ENCODE measurements at places on chromosomes 1 and 21.

GRCh38 chr21:41396558-41397075, 29.4 kb upstream of the MX1 start:
- no peak for DNase-seq

DNA sequence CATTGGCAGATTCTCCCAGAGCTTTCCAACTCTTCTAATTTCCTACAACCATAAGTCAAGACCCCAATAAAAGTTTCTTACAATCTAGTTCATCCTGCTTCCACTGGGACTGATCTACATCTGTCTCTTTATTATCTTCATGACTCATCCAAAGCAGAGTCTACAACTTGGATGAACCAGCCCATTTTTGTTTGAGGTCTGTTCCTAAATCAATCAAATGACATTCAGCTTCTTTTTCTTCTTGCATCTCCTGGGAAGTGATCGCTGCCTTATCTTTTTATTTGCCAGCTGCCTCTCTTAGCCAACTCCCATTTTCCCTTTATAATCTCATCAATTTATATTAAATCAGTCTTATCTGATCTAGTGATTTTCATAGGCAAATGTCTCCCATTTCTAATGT, 105.6 kb downstream of the ERG start:
- DNase-seq, result no peak

- no peak for DNase-seq
Observed at GRCh38 chr1:167342846-167343245, 122.2 kb downstream of the POU2F1 start.

- DNase-seq, result no peak
Observed at GRCh38 chr1:42340093-42340492, 5.1 kb upstream of the FOXJ3 start.

DNA sequence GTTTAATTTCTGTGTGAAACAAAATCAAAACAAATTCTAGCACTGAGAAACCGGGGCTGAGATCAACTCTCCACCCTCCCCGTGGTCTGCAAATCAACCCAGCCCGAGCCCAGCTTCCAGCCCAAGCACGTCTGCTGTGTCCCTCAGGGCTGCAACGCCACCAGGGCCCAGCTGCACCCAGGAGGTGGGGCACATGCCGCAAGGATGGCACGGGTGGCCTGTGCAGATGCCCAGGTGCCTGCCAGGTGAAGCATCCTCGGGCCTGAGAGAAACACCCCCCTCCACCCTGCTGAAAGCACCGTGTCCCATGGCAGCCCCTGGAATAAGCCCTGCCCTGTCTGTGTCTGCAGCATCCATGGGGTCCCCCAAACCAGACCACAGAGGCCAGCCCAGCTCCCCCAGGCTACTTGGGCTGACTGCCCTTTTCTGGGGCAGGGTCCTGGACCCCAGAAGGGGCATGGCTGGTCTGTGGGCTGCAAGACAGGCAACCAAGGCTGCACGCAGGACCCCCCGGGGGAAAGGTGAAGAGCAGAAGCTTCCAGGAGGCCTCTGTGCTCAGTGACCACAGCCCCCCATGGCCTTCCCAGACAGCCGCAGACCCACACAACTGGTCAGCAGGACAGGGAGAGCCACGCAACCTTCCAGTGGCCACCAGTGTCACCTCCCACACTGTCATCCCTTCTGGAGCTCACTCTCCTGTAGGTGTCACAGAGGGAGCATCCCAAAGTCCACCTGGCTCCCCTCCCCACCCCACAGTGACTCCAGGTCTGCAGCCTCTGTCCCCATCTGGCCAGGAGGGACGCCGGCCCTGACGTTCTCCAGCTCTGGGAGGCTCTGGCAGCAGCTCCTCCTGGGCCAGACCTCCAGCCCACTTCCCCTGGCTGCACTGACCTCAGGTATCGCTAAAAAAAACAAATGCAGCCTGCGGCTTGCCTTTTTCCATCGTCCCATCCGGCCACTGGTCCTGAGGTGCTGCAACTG, 7.7 kb downstream of the WNT9A start:
- no peak for DNase-seq

GRCh38 chr1:232393010-232393409, 236.9 kb downstream of the SIPA1L2 start:
- DNase-seq, result no peak

DNA sequence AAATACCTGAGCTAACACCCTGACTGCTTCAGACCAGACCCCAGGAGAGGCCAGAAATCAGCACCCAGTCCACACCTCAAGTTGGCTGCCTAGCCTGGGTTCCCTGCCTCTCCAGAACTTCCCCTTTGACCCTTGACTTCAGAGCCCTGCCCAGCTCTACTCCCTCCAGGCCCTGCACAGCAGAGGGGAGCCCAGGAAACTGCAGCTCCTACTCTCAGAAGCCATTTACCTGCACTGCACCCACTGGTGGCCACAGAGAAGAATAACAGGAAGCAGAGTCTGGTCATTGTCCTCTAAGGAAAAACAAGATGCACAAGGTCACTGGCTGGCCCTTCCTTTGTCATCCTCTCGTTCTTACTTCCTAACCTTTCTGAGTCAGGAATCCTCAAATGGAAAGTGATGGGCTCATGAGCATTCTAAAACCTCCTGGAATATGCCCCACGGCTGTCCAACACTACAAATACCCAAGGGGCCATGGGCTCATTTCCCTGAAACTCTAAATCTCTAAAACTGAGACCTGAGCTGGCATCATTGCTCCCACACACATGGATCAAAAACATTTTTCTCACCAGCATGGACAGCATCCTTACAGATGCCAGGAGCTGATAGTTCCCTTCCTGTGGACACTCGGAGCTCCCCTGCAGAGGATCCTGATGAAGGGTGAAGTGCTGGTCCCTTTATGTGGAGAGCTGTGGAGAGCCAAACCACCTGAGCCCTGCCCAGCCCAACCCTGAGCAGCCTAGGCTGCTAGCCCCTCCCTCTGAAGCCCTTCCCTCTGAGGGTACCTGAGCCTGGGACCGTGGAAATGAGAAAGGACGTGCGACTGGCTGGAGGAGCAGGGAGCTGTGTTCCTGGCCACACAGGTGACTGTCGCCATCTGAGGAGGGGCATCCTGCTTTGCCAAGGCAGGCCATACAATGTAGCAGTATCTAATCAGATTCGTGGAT, at the start of gene ITLN2:
ITLN2 (minus strand) TSS at position 652 of the 947 bp plus-strand sequence; CDS start at position 584, 68 bp downstream.
- DNase-seq, result no peak

- no peak for DNase-seq
Observed at GRCh38 chr1:66286307-66286706, 247.6 kb upstream of the SGIP1 start.

DNA sequence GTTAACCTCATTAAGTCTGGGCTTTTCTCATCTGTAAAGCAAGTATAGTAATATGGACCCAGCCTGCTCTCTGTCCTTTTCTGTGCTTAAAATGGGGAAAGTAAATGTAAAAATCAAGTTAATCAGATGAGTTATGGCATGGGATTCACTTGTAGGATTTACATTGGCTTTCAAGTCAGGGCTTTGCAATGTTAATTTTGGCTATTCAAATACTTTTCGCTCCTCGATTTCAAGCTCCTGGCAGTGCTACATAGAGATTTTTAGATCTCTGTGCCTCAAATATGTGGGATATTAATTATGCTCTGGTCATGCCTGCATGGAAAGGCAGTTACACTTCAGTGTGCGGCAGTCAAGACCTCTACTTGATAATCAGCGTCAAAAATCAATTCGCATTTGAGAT, 709.8 kb downstream of the LTN1 start:
- no peak for DNase-seq

DNA sequence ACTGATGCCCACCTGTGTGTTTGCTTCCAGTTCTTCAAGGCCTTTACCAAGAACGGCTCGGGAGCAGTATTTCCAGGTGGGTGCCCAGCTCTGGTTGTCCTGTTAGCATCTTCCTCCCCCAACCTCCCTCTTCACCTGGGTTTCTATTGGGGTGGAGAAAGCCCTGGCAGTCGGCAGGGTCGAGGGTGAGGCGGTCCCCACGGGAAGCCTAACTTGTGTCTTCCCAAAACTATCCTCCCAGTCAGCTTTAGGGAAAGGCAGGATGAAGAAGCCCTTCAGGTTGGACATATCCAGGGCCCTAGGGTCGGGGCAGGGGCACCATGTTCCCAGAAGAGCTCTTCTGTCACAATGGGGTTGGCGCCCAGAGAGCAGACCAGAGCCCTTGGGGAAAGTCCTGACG, 20.6 kb downstream of the QSOX1 start:
- DNase-seq, result no peak

DNA sequence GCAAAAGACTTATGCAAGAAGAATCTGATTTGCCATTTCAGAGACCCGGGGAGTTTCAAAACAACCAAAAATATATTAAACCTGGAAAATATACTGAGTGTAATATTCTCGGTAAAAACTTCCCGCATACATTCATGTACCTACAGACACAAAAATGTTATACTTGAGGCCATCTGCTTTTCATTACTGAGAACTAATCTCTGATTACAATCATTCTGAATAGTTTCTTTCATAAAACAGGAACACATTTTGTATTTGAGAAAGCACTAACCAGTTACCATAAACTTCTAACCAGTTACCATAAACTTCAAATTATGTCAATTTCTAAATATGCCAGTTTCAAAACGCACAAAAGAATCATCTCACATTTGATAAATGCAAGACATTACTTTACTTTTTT, 7.8 kb downstream of the ZNHIT6 start:
- no peak for DNase-seq

DNA sequence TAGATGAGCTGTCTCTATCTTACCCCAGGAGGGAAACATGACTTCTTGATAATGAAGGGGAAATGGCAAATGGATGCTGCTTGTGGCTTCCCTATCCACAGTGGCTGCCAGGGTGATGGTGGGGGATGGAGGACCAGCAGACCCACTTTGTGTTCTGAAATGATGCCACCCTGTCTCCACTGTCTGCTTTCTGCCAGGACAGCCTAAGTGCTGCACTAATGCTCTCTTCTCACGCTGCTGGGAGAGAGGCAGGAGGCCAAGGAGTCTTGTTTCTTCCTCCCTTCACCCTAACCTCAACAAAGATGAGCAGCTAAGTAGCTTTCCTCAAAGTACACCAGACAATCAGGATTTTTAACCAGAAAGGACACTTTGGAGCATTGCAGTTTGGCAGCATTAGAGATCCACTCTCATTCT, 36.6 kb downstream of the XCL1 start:
- no peak for DNase-seq

- no peak for DNase-seq
Observed at GRCh38 chr1:18458133-18459092, 22.3 kb upstream of the KLHDC7A start.

GRCh38 chr1:36884801-36885200, 149.5 kb downstream of the GRIK3 start:
- DNase-seq, result no peak

- no peak for DNase-seq
Observed at GRCh38 chr21:37848721-37849490, 67.4 kb downstream of the KCNJ6 start.

DNA sequence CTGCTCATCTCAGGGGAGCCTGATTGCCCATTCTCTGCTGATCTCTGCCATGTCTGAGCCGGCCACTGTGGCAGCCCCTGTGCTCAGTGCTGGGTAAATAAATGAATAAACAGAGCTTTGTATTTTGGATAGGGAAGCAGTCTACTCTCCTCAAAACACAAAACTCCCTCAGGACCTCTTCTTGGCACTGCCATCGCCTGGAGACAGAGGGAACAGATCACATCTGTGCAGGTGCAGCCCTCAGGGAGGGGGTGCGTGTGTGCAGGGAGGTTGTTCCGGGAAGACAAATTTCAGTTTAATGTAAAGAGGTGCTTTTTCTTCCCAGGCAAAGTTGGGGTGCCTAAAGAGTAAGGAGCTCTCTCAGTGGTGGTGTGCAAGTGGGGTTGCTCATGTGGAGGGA, 7.7 kb upstream of the FAM167B start:
- no peak for DNase-seq

DNA sequence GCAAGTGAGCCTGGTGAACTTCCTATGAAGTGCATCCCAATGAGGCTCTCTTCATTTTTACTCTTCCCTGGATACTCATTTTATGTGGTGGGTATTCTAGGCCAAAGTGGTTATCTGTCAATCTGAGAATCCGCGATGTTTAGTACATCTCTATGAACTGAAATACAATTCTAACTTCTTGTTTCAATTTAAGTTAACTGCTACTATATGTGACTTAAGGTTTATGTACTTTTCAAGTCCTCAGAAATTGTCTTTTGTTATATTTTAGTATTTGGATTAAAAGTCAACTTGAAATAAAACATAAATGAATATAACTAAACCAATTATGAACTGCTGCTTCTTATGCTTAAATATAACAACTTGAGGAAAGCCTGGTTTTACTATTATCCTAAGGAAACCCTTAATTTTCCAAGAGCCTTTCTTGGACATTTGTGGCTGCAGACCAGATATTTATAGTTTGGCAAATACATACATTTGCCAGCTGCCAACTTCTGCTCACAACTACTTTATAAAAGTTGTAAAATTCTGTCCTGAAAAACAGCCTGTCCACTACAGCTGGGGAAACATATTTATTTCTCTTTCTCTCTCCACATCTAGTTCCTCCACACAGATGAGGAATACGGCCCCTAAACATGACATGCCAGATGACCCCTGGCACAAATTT, 60.4 kb downstream of the ENAH start:
- no peak for DNase-seq

DNA sequence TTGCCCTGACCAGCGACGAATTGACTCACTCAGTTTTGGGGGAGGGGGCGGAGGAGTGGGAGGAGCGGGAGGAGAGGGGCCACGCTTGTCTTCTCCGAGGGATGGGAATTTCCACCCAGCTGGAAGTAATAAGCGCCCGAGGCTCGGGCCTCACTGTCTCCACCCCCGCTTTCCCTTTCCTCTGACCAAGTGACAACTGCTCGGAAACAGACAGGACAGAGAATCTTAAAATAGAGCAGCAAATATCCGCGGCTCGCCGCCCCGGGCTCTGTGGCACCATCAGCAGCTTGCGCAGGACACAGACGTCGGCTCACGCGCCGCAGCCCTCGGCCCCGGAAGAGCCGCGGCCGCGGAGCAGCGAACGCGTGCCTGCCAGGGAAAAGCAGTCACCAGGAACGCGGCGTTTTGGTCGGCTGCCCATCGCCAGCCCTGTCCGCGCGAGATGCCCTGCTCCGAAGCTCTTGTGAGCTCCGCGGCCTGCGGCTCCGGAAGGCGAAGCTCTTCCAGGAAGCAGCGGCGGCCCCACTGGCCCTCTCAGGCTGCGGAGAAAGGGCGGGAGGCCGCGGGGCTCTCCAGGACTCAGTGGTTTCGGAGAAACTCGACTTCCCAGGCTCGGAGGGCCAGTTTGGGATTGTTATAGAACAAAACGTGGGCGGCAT, 10.7 kb upstream of the RGS16 start:
- no peak for DNase-seq

GRCh38 chr1:21184276-21184675, 7.6 kb upstream of the EIF4G3 start:
- DNase-seq, result no peak

GRCh38 chr1:184210031-184210430, 158.5 kb downstream of the TSEN15 start:
- no peak for DNase-seq

GRCh38 chr1:116954440-116954839, 44.7 kb downstream of the PTGFRN start:
- no peak for DNase-seq

DNA sequence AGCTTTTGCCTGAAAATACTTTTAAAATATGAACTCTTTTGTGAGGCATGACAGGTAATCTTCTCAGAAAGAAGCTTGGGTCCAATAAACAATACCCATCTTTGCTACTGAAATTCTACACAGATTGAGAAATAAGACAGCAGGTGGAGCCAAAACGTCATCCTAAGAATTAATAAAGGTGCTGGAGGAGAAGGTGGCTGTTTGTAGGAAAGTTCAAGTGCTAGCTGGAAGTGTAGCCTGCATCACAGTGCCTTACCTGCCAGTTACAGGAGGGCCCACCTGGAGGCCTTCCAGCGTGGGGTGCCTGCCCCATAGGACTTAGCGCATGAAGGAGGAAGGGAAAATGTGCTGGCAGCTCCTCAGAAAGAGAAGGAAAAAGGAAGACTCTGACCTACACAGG, 93.7 kb downstream of the TTC3 start:
- DNase-seq, result no peak
